ENCODE measurements at places on chromosomes 2 and 18.

GRCh38 chr2:227813562-227814353, at the start of gene CCL20:
Gene CCL20 (plus strand): TSS chr2:227813842. CDS start chr2:227813912, 70 bp downstream.
- no peak for DNase-seq

GRCh38 chr2:173819852-173820251, 145.3 kb downstream of the SP3 start:
- DNase-seq, result no peak

DNA sequence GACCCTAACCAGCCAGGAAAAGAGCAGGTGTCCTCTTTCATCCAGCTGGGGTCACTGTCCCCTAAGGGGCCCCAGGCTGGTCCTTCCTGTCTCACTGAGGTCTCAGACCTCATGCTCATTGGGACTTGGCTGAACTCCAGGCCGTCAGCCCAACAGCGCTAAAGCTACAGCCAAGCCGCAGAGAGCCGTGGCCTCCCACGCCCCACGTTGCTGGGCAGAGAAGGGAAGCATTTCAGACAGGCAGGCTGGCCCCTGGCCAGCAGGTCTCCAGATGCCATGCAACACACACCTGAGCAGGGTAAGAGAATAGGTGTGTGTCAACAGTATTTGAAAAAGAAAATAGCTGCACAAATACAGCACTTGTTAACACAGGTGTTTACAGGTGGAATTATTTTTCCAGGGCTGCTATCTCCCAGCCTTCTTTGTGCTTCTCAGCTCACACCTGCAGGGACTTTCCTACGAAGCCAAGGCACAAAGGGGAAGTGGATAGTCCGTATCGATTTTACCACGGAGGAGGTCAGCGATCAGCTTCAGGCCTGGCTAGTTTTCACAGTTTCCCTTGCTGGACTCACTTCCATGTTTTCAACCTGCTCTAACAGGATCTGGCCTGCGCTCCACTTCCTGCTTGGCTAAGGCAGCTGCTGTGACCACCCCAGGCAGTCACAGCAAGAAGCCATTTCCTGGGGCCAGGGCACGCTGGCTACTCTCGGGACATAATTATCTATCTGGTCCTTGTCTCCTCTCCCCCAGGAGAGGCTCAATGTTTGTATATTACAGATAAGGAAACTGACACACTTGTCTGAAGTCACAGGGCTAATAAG, 156.1 kb upstream of the ID2 start:
- no peak for DNase-seq

GRCh38 chr18:135045-135444, 23.3 kb upstream of the USP14 start:
- no peak for DNase-seq

DNA sequence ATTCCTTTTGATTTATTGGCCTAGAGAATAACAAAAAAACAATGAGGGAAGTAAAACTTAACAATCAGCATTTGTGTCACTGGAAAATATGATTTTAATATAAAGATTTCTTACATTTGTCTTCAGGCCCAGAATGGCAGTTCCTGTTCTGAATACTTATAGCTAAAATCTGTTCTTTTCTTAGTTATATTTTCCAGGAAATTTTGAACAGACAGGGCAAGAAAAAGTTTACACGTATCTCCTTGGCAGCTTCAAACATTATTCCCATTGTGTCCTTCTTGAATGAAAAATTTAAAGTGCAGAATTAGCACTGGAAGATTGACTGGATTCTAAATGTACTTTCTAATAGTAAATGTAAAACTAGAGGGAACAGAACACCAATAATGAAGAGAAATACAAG, 1454.0 kb upstream of the PIK3C3 start:
- DNase-seq, result no peak

GRCh38 chr2:37705191-37705590, 33.7 kb upstream of the CDC42EP3 start:
- DNase-seq, result no peak
